IMR-90 (cell line): ENCODE measurements at places on chromosomes 11 and 22. TPM values are rescaled to one million over a fixed set of nuclear protein-coding genes. Genes with fewer than 3 reads are reported as not detected.

SLC5A12 gene
- total RNA-seq, result not detected in 2 replicates

NLRP10 gene
- total RNA-seq, result 25.6 and 36.7 TPM in 2 replicates

- H3K27me3 ChIP-seq, result no peaks in the 10 kb centered on the region
- H3K27ac ChIP-seq, result no peak overlapping the region
- H3K36me3 ChIP-seq, result peaks cover 12% of the 10 kb centered on the region
- peaks cover 12% of the 10 kb centered on the region for H3K4me1 ChIP-seq
- DNase-seq, result no peak
Observed at GRCh38 chr22:26479792-26480610, 3.6 kb downstream of the HPS4 start.

- no peak for DNase-seq
- H3K27me3 ChIP-seq, result no peaks in the 10 kb centered on the region; the same call in 1 of the 2 replicates
- H3K4me3 ChIP-seq, result no peak overlapping the region
- H3K4me1 ChIP-seq, result no peaks in the 10 kb centered on the region
- no peaks in the 10 kb centered on the region for H3K36me3 ChIP-seq
Observed at GRCh38 chr11:124608147-124608546, 3.1 kb upstream of the PANX3 start.
